ENCODE measurements at places on chromosomes 13 and 19. TPM values are rescaled to one million over a fixed set of nuclear protein-coding genes. Genes with fewer than 3 reads are reported as not detected.

Gene FCAR
- not detected for total RNA-seq

Gene BST2
- total RNA-seq, result 0.43 TPM

Gene TNFAIP8L1
- 3.5 TPM for total RNA-seq

Gene PCDH8
- total RNA-seq, result not detected

Gene CILP2
- 0.24 TPM for total RNA-seq

Gene FGF21
- total RNA-seq, result not detected

Gene ZNF540
- total RNA-seq, result 0.15 TPM

Gene GIPC1
- 135 TPM for total RNA-seq

Gene IPO5
- 84.2 TPM for total RNA-seq

Gene PLPPR2
- 10.3 TPM for total RNA-seq
